ENCODE measurements at places on chromosomes 7 and 10. TPM values are rescaled to one million over a fixed set of nuclear protein-coding genes. Genes with fewer than 3 reads are reported as not detected.
A peak's percentile ranks its signal among the peaks of the same experiment; 100 is the strongest.

- DNase-seq: peak; percentile 18
Observed at GRCh38 chr7:150902078-150903033, 50.0 kb downstream of the AOC1 start.

GRCh38 chr7:117946151-117946633, 73.0 kb upstream of the CTTNBP2 start:
- DNase-seq: no peak

The CTAGE15 gene
- not detected for polyA plus RNA-seq

- peak; percentile 95 for DNase-seq
Observed at GRCh38 chr7:29607889-29608288, 44.3 kb downstream of the PRR15 start.

DNA sequence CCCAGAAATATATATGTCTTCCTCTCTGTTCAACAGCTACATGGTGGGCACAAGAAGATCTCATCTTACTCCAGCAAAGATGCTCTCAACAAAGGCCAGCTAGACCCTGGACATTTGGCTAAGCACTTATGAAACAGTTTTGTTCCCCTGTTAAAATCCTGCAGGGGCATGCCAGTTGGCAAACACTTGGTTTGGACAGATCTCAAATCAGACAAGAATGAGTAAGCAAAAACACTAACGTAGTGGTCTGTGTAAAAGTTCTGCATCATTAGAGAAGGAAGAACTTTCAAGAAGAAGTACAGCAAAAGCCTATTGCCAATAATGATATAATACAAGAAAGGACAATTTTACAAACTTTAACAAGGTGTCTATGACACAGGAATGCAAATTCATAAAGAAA, 125.6 kb downstream of the CALN1 start:
- no peak for DNase-seq

DNA sequence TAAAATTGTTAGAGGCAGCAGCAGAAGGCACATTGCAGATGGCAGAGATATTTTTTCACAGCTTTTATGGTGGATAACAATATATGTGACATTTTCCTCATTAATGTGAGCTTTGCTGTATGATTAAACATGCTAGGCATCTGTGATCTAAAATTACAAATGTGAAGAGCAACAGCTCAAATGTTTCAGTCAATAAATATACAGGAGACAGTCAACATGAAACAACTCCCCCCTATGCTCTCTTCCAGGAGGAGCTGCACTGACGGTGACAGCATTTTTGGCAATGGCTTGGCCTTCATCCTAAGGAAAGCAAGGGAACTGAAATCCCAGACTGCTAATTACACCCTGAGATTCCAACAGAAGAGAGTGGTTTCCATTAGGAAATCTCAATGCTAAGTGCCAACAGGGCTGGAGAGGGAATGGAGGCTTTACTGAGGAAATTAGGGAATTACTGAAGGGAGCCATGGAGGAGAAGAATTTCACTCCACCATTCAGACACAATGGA, 51.4 kb upstream of the GRB10 start:
- DNase-seq: no peak

DNA sequence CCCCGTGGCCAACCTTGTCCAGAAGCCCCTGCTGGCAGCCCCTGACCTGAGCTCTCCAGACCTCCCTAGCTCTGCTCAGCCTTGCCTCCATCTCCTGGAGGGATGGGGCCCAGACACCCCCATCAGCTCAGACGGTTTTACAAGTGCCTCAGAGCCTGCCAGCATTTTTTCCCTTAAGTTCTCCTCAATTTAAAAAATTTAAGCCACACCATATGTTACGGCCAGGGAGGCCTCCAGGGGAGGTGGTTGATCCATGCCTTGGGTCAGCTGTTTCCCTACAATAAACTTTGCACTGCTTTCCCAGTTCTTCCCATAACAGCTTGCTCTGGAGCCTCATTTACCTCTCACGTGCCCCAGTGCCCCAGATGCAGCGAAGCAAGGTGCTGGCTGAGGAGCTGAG, 143.5 kb downstream of the RGS10 start:
- DNase-seq: no peak

- no peak for DNase-seq
Observed at GRCh38 chr10:30187010-30187409, 127.6 kb upstream of the JCAD start.

- no peak for DNase-seq
Observed at GRCh38 chr7:122901250-122901649, 15.0 kb upstream of the CADPS2 start.

The LLCFC1 gene
- not detected for polyA plus RNA-seq

- DNase-seq: peak; percentile 28
Observed at GRCh38 chr7:107591421-107591820, 11.4 kb downstream of the BCAP29 start.

- DNase-seq: no peak
Observed at GRCh38 chr10:131667561-131667960, 233.2 kb upstream of the PPP2R2D start.

DNA sequence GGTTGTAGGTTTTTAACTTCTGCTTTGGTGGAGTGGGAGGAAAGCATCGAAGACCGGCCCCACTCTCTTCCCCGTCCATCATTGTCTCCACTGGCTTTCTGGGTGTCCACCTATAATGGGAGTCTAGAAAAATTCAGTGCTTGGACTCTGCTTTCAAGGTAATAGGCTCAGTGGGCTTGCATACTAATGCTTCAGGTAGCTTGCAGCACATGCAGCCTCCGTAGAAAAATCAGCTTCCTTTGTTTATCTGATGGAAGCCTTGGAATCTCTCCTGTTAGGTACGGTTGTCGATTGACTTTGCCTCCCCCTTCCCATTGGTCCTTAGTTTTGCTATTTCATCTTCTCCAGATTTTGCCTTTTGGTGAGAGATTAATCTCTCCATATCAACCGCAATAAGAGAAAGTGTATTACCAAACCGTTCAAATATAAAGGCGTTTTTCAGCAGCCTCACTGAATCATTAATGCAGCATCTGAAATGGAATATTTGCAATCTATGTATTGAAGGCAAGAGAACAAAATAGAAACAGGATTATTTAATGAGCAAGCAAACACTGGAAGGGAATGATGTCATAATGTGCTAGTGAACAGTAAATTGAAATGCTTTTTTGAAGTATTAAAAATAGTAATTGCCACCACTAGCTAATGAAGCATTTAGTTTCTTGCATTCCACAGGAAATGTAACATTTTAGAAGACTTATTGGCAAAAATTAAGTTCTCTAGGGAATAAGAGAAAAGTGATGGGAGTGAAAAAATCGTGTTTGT, 944 bp downstream of the AVL9 start:
- peak; percentile 36 for DNase-seq

DNA sequence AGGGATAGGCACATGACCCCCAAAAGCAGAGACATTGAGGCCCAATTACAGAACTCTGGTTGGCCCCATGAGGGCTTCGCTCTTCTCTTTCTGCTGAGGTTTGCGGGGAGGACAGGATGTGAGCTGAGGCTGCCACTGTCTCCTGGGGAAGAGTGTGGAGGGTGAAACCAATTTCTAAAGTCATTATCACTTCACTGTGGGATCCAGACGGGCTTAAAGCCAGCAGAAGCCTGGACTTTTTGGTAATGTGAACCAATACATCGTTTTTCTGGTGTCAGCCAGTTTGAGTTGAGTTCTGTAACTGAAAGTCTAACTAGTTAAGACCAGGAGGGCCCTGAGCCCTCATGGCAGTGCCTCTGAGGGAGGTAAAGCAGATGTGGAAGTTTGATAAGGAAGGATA, 163.0 kb downstream of the MYOF start:
- DNase-seq: no peak

DNA sequence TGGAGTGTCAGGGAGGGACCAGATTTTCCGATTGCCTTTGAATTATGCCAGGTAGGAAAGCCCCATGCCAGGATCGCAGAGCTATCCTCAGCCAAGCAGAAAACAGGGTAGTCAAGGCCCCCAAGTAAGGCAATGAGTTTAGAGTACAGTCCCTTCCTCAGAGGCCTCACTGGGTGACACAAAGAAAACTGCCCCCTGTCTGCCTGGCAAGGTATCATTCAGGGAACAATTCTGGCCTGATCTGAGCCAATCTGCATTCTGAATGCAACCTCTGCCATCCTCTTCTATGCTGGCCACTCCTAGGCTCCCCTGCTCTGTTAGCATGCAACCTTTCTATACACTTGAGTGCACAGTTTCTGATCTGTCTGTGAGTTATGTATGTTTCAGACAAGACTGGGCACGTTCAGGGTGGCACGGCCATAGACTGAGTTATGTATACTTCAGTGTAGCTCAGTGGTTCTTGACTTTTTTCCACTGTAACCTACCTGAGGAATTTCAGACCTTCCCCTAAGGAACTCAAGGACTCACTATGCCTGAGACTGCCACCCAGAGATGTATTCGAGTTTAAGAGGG, 336.8 kb downstream of the PLXNA4 start:
- DNase-seq: no peak

DNA sequence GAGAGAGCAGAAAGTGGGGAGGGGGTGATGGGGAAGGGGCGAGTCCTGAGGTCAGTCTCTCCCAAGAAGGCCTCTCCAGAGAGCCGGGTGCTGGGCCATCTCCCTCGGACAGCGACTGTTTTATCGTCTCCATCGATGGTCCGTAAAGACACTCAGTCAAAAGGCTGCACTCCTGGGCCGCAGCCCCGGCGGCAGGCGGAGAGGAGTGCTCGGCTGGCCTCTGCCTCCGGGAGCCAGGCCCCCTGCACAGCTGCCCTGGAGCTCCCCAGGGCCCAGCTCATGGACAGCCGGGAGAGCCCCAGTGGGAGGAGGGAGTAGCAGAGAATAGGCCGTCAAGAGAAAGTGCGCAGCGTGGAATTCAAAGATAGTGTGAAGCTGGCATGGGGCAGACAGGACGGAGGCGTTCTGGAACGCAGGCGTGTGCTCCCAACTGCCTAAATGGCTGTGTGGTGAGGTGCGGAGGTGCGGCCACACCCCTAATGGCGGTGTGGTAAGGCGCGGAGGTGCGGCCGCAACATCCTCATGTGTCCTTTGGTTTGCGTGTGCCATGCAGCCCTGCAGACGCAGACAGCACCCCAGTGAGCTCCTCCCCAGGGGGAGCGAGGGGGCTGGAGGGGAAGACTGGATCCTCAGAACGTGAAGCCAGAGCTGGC, 477.5 kb upstream of the FOXK1 start:
- DNase-seq: no peak
